Heart left ventricle (tissue), 16 donors: ENCODE measurements at places on chromosomes 12 and 14. TPM values are rescaled to one million over a fixed set of nuclear protein-coding genes. Genes with fewer than 3 reads are reported as not detected.
A peak's percentile ranks its signal among the peaks of the same experiment; 100 is the strongest.

The SLC25A29 gene
- 22.7 TPM for total RNA-seq

The NRIP2 gene
- 3.1 TPM for total RNA-seq

The BDKRB1 gene
- total RNA-seq = not detected

The CCDC59 gene
- total RNA-seq = 33.5 TPM

The GYS2 gene
- total RNA-seq = not detected

The ASPG gene
- 16.3 TPM for total RNA-seq

The ARG2 gene
- total RNA-seq = 0.79 TPM

The EFCAB11 gene
- total RNA-seq = 1.6 TPM

- no peak overlapping the region for H3K27ac ChIP-seq
- peaks cover 10% of the 10 kb centered on the region for H3K4me1 ChIP-seq
- DNase-seq = no peak
- no peaks in the 10 kb centered on the region for H3K36me3 ChIP-seq
- no peak overlapping the region for H3K4me3 ChIP-seq
- H3K27me3 ChIP-seq = no peaks in the 10 kb centered on the region
These were observed 2.8 kb upstream of the SLC25A47 start for GRCh38 chr14:100320157-100320856.

- no peaks in the 10 kb centered on the region for H3K36me3 ChIP-seq
- DNase-seq = no peak
- H3K4me3 ChIP-seq = no peak overlapping the region
- H3K27me3 ChIP-seq = no peaks in the 10 kb centered on the region
These were observed 1.7 kb upstream of the RNASE7 start for GRCh38 chr14:21040370-21040925.

DNA sequence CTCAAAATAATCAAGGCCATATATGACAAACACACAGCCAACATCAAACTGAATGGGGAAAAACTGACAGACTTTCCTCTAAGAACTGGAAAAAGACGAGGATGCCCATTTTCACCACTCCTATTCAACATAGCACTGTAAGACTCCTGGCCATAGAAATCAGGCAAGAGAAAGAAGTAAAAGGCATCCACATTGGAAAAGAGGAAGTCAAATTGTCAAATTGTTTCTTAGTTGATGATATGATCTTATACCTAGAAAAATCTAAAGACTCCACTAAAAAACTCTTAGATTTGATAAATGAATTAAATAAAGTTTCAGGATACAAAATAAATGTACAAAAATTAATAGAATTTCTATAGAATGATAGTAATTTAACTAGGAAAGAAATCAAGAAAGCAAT is 11.2 kb downstream of the OR8S1 start:
- no peak for DNase-seq
- no peaks in the 10 kb centered on the region for H3K4me1 ChIP-seq
- H3K27ac ChIP-seq = no peak overlapping the region
- no peak overlapping the region for H3K4me3 ChIP-seq
- peaks cover 8% of the 10 kb centered on the region for H3K27me3 ChIP-seq

DNA sequence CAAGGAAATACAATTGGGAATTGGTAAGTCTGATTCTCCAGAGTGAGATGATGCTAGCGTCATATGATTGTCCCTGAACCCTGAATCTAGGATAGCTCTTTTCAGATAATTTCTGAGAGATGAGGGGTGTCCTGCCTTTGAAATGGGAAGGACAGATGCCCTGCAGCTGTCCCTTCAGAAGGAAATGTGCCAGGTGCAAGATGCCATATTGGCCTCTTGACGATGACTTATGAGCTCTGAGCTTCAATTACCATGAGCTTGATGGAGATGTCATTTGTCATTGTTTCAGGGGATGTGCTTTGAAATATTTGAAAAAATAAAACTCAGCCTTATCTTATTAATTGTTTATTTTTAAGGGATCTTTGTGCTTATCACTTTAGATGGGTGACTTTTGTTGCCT is 185.1 kb downstream of the DACT1 start:
- H3K4me1 ChIP-seq = no peaks in the 10 kb centered on the region
- no peaks in the 10 kb centered on the region for H3K27me3 ChIP-seq
- no peaks in the 10 kb centered on the region for H3K36me3 ChIP-seq
- no peak for DNase-seq

GRCh38 chr12:126781593-126781992 is 1485.4 kb upstream of the TMEM132C start:
- no peaks in the 10 kb centered on the region for H3K27me3 ChIP-seq
- DNase-seq = no peak
- H3K4me3 ChIP-seq = no peak overlapping the region
- H3K27ac ChIP-seq = no peak overlapping the region
- H3K4me1 ChIP-seq = no peaks in the 10 kb centered on the region

DNA sequence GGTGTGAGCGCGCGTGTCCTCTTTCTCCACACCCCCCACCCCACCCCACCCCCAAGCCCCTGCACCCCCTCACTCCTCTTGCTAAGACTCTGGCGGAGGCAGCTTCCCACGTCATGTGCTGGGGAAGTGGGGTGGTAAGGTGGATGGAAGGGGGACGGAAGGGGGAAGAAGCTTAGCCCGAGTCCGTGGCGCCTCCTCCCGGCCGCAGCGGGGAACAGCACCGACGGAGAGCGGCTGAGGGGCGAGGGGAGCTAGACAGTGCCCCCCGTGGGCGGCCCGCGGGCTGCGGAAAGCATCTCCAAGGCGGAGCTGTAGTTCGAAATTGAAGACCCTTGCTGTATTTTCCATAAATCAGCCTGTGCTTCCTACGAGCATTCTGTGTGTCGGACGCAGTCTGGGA is 588 bp upstream of the GRIN2B start:
- no peaks in the 10 kb centered on the region for H3K36me3 ChIP-seq
- H3K4me3 ChIP-seq = peak overlapping the region; percentile 32
- no peak for DNase-seq
- H3K27me3 ChIP-seq = peaks cover 82% of the 10 kb centered on the region

- H3K27me3 ChIP-seq = no peaks in the 10 kb centered on the region
- H3K4me1 ChIP-seq = no peaks in the 10 kb centered on the region
- peaks cover 60% of the 10 kb centered on the region for H3K36me3 ChIP-seq
- DNase-seq = no peak
- H3K27ac ChIP-seq = no peak overlapping the region
These were observed 40.0 kb downstream of the FBXW8 start for GRCh38 chr12:116950628-116951325.
